Hypothalamus (tissue), 51 donors: ENCODE measurements at places on chromosomes 11 and 22.

DNA sequence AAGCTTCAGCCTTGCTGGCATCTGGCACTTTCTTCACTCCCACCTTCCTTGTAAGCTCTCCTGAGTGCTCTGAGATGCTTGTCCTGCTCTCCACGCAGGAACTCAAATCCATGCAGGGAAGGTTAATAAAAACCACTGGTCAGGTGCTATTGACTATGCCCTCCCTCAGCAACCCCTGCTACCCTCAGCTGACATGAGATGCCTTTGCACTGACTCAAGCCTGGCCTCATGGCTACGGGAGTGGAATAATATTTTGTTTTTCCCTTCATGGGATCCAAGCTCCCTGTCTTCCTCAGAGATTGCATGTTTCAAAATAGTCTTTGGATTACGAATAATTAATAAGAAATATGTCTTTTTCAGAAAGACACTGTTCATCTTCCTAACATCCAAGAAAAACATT is 31.7 kb upstream of the ABCC8 start:
- DNase-seq, result no peak

- DNase-seq, result no peak
These were observed 20.2 kb downstream of the SLC22A12 start for GRCh38 chr11:64611176-64611575.

GRCh38 chr11:8911029-8911823 is at the start of gene AKIP1:
TSS of gene AKIP1 (plus strand) at chr11:8911189. CDS start at chr11:8911450, 261 bp downstream.
- peak; percentile 93 for DNase-seq

DNA sequence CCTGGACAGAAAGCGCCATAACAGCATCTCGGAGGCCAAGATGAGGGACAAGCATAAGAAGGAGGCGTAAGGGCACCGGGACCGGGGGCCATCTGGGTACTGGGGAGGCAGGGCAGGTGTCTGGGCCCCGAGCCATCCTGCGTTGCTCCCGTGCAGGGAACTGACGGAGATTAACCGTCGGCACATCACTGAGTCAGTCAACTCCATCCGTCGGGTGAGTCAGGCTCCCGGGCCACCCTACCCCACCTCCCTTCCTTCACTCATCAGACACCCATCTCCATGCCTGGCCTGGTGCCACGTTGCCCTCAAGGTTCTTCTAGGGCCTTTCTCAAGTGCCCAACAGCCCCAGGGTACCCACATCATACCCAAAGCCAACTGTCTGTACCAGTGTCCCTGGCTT is 15.0 kb downstream of the PLCB3 start:
- DNase-seq, result no peak

- DNase-seq, result no peak
These were observed 24.6 kb upstream of the PRR5 start for GRCh38 chr22:44677353-44677840.

GRCh38 chr11:5257296-5257695 is 2.7 kb upstream of the HBG2 start:
- DNase-seq, result no peak

GRCh38 chr11:46896719-46897406 is 21.5 kb downstream of the LRP4 start:
- DNase-seq, result no peak
